ENCODE measurements at places on chromosomes 1 and 21.

DNA sequence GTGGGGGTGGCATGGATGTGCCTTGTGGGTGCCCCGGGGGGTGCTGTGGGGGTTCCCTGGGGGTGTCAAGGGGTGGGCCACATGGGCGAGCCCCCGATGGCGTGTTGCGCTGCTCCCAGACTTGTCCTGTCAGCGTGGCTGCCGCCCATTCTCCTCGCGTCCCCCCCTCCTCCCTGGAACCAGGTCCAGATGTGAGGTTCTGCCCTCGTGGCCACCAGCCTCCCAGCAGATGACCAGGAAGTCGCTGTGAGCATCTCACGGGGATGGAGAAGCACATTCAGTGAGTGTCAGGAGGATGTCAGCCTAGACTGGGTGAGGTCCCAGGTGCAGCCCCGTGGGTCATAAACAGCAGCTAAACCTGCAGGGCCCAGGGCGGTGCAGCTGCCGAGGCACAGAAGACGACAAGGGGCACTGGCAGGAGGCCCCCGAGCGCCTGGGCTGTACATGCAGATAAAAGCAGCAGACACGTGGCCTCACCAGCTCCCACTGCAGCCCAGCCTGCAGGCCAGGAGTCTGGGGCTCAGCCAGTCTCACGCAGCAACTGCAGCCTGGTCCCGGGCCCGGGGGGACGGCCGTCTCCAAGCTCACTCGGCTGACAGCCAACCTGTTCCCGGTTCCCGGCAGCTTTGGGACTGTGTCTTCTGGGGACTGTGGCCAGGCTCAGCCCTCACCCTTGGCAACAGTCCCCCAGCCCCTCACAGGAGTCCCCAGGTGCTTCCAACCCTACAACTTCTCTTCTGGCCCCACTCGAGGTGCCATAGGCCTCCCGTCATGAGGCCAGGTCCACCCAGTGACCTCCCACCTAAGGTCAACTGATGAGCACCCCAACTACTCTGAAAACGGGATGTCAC is 17.5 kb upstream of the COL6A2 start:
- no peak for DNase-seq

DNA sequence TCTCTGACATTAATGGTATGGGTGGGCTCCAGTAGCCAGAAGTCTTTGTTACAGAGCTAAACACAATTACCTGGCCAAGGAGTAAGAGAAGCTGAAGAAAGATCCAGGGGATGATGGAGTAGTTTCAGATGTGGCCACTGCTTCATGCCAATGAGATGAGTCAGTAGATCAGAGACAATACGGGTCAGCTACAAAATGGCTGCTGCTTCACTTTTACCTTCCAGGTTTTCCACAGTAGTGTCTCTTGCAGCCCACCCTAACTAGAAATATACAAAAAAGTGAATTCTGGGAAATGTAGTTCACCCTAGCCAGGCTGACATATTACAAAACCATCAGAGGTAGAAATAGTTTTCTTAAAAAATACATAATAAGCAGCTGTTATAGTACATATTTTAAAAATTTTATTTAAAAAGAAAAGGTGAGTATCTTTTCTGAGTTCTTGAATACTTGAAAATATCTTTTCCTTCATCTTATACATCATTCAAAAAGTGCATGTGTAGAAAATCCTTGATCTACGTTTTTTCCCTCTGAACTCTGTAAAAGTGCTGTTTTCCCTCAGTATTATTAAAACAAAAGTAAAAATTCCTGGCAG is 36.1 kb downstream of the LRIF1 start:
- DNase-seq, result no peak

GRCh38 chr1:157161901-157162300 is 23.7 kb upstream of the ETV3 start:
- no peak for DNase-seq

DNA sequence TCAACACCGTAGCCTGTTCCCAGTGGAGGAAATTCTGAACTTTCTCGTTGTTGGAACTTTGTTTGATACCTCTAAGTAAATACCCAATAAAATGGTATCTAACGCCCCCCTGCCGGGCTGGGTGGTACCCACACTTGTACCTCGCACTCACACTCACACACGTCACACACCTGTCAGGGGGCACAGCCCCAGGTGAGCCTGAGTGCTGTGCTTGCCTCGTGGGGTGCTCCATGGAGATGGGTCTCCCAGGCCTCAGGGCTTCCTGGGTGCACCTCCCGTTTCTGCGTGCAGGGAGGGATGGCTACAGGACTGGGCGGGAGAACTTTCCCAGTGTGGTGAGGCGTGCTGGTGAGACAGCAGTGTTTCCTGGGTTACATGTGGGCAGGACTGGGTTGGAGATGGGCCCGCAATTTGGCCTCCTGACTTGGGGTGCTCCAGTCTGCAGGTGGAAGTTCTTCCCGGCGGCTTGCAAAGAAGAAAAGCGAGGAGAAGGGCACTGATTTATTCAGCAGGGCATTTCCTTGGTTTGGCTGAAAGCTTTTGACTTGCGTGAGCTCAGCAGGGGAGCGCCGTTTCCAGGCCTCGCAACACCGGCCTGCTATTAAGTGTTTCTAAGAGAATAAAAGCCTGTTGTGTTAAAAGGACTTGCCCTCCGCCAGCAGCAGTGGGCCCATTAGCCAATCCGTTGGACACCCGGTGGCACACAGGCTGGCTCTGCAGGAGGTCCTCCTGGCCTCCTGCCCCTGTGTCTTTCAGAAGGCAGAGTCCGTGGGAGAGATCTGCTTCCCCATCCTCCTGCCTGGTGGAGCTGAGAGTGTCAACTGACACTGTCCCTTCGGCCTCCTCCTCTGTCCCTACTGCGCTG is 79.7 kb downstream of the KIF26B start:
- DNase-seq, result no peak

DNA sequence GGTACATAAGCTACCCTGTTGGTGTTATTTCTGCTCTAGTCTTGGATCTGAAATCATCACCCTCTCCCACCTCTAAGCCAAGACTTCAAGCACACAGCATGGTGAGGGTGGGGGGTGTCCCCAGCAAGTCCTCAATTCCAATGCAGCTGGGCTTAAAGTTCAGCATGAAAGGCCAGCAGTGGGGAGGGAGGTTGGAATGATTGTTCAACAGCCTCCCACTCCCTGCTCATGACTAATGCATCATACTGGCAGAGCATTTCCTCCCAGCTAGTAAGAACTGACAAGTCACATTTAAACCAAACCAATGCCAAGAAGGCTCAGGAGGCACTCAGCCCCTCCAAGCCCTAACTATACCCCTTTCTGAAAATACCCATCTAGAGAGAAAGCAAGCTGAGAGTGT is 50.1 kb downstream of the TIAM1 start:
- peak; percentile 52 for DNase-seq

DNA sequence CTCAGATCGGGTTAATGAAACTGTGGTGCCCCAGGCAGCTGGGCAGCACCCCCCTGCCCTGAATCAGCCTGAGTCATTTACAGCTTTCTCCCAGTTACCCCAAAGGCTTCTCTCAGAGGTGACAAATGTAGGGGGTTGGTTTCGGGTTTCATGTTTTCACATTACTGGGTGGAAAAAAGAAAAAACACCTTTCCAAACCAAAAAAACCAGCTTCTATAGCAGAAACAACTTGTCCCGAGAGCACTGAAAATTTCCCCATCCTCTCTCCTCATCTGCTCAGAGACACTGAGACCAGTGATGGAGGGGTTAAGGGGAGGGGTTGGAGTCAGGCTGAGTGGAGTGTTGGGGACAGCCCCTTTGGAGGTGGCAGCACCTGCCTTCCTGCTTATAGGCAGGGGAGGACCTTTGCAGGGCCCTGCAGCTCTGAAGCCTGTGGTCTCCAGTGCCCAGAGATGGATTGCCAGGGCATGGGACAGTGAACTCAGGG is 15.6 kb downstream of the UTP11 start:
- peak; percentile 77 for DNase-seq

DNA sequence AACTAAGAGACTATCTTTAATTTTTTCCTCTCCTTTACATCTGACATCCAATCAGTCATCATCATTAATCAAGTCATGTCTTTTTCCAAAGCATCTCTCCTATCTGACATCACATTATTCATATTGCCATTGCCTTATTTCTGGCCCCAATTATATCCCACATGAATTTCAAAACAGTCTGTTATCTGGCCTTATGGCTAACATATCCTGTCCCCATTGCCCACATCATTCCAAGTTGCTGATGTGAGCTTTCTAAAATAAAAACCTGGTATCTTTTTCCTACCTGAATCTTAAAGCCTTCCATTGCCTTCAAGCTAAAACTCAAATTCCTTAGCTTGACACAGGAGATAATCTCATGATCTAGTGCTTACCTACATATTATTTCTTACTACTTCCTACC is 283.9 kb downstream of the LRRC40 start:
- DNase-seq, result no peak

DNA sequence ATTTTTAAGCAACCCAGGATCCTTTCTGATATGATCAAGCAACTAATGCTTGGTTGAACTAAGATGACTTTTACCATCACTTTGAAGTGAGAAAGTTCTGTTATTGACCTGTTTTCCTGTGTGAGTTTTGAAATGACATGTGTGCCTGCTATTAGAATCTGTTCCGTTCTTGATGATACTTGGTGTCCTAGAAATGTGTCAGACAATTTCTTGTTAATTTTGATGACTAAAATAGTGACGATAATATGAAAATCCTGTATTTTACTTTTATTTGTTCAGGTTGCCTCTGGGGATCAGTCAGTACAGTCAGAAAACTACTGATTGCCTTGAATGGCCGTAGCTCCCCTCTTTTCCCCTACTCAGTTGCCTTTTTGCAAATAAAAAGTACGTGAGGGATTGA is 228.0 kb downstream of the RYR2 start:
- no peak for DNase-seq

- no peak for DNase-seq
Observed at GRCh38 chr1:91057784-91058183, 35.9 kb upstream of the ZNF644 start.

- DNase-seq, result no peak
Observed at GRCh38 chr1:150017206-150017750, 6.8 kb upstream of the OTUD7B start.

DNA sequence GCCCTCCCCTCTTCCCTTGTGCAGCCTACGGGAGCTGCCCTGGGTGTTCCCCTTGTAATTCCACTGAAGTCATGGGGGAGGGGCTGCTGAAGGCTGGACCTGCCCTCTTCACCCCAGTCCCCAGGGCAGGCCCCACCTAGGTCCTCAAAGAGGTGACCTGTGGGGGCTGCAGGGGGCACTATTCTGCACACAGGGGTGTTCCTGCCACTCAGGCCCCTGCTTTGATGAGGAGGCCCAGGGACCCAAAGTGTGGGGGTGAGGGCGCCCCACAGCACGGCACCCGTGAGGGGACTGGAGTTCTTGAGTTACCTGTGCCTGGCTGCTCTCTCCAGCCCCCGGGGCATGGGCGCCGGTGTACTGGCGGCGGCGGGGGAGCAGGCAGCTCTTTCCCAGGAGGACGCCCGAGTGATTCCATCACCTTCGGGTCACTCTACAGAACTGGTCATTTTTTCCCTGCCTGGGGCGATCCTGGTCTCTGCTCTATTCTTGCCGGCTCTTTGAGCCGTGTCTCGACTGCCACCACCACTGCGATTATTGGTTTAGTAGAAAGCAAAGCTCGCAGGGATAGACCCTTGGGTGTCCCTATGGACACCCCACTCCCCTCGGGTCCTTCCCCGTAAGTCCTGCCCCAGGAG is 6.9 kb upstream of the PRDM16 start:
- no peak for DNase-seq

GRCh38 chr1:160291248-160292220 is 6.6 kb upstream of the PEX19 start:
- DNase-seq, result peak; percentile 39

DNA sequence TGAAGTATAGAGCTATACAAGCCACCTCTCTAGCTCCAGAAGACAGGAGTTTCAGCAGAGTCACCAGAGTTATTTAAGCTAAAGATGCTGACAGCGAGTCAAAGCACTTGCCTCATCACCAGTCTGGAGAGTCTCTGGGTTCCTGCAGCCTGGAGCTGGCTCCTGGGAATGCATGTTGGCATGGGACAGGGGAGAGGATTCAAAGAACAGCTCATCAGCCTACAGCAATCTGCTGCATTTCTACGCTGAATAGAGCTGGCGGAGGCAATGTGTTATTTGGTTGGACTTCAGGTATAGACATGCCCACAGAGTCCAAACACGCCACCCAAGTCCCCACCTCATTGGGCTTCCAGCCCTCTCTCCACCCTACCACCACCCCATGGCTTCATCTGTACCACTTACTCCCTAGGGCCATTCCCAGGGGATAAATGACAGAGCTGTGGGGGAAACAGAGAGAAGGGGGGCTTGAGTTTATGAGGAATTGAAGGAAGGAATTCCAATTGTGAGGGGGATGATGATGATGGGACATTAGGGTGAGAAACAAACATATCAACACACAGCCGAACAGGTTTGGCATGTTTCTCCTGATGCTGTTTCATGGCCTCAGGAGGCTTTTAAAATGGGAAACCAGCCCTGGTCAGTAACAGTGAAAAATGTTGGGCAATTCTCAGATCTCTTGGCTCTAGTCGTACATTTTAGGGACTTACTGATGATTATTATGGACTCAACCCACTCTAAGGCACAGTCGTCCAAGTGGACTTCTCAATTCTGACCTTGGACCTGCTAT is 58.4 kb downstream of the PLEKHA6 start:
- no peak for DNase-seq

GRCh38 chr1:10774615-10775310 is 21.7 kb downstream of the CASZ1 start:
- DNase-seq, result no peak

DNA sequence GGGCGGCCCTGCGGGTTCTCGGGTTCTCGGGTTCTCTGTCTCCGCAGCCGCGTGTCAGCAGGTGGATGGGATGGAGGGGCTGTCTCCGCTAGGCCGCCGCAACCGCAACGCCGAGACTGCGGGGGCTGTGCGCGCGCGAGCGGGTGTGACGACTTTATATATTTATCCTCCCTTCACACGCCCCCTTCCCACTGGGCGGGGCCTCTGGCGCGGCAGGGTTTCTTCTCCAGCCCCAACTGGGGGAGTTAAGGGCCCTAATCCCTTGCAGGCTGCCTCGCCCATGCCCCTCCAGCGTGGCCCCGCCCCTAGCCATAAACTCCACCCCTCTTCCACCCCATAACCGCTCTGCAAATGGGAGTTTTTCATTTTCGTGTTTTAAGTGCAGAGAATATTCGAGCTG is 3.4 kb downstream of the IGSF21 start:
- peak; percentile 2 for DNase-seq
